ENCODE measurements at places on chromosomes 2 and 18.

- no peak for DNase-seq
These were observed 90.5 kb downstream of the LAMA3 start for GRCh38 chr18:23779696-23780303.

GRCh38 chr18:12571630-12572029 is 86.3 kb downstream of the SPIRE1 start:
- no peak for DNase-seq

- no peak for DNase-seq
These were observed 349.8 kb downstream of the TNS1 start for GRCh38 chr2:217652761-217653639.

GRCh38 chr2:36587556-36587955 is 10.4 kb downstream of the FEZ2 start:
- no peak for DNase-seq

- DNase-seq = no peak
These were observed 7.5 kb upstream of the COLEC11 start for GRCh38 chr2:3587432-3587831.

- no peak for DNase-seq
These were observed 80.8 kb upstream of the PAPOLG start for GRCh38 chr2:60675301-60675700.

- DNase-seq = no peak
These were observed 38.4 kb upstream of the ZNF236 start for GRCh38 chr18:76783786-76784484.

- peak; percentile 35 for DNase-seq
These were observed 643 bp downstream of the PLCL1 start for GRCh38 chr2:197804758-197805714.

DNA sequence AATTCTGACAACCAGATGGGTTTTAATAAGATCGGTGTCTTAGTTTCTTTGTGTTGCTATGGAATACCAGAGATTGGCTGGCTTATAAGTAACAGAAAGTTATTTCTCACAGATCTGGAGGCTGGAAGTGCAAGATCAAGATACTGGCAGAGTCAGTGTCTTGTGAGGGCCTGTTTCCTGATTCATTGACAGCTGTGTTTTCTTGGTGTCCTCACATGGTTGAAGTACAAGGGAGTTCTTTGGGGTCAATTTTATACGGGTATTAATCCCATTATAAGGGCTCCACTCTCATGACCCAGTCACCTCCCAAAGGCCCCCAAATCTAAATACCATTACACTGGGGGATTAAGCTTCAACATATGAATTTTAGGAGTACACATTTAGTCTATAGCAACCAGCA is 421.1 kb downstream of the LRP1B start:
- no peak for DNase-seq

DNA sequence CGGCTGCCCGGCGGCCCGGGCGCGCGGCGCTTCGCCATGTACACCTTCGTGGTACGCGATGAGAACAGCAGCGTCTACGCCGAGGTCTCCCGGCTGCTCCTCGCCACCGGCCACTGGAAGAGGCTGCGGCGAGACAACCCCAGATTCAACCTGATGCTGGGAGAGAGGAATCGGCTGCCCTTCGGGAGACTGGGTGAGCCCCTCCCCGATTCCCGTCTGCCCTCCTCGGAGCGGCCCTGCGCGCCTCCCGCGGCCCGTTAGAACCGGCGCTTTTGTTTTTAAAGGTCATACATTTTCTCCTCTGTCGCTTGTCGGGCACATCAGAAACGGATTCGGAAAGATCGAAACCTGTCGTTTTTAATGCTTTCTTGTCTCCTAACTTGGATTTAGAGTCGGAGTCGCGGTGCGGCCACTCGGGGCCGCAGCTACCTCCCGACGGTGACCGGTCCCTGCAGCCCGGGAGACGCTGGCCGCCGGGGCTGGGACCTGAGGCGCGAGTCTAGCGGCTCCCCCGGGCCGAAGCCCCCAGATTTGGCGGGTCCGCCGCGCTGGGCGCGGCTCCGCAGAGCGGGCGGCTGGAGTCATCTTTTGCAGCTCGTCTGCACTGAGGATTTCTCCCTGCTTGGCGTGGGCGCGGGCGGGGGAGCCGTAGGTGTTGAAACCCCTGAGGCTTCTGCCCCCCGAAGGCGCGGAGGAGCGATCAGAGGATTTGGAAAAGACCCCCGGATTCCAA is 519 bp downstream of the TTL start:
- peak; percentile 37 for DNase-seq

All from activated CD4-positive, alpha-beta T cell treated with anti-CD3 and anti-CD28 coated beads for 4 hours (primary cell).